ENCODE measurements at places on chromosomes 7 and 10. TPM values are rescaled to one million over a fixed set of nuclear protein-coding genes. Genes with fewer than 3 reads are reported as not detected.

DNA sequence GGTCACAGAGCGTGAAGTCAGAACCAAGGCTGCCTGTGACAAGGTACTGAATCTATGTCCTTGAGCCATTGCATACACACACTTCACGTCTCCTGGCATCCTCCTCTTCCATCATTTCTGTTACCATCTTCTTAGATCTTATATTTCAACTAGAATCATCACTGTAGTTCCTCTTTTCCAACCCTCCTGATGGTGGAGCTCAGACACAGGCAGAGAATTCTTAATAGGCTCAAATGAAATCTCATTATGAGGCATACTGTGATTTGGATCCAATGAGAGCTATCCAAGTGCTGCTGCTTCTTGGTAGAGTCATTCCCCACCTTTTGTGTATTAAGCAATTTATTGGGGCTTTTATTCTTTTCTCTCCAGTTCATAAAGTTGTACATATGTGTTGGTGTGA lies 113.2 kb downstream of the CALCR start:
- no peak for DNase-seq
- H3K36me3 ChIP-seq: no peaks in the 10 kb centered on the region
- H3K4me3 ChIP-seq: no peak overlapping the region
- H3K4me1 ChIP-seq: no peaks in the 10 kb centered on the region

- no peaks in the 10 kb centered on the region for H3K27me3 ChIP-seq
- no peaks in the 10 kb centered on the region for H3K4me1 ChIP-seq
- H3K36me3 ChIP-seq: no peaks in the 10 kb centered on the region
Observed at GRCh38 chr10:45144326-45145070, 143.8 kb downstream of the ZNF22 start.

- no peaks in the 10 kb centered on the region for H3K27me3 ChIP-seq
- H3K36me3 ChIP-seq: no peaks in the 10 kb centered on the region
- DNase-seq: no peak
- no peak overlapping the region for H3K4me3 ChIP-seq
- H3K27ac ChIP-seq: no peak overlapping the region
Observed at GRCh38 chr7:81883801-81884393, 114.0 kb upstream of the HGF start.

The PLXNA4 gene
- total RNA-seq: 4.8 TPM

- no peak overlapping the region for H3K27ac ChIP-seq
- no peak for DNase-seq
- H3K36me3 ChIP-seq: peaks cover 39% of the 10 kb centered on the region
- no peak overlapping the region for H3K4me3 ChIP-seq
Observed at GRCh38 chr10:16756561-16757221, 60.5 kb downstream of the RSU1 start.

DNA sequence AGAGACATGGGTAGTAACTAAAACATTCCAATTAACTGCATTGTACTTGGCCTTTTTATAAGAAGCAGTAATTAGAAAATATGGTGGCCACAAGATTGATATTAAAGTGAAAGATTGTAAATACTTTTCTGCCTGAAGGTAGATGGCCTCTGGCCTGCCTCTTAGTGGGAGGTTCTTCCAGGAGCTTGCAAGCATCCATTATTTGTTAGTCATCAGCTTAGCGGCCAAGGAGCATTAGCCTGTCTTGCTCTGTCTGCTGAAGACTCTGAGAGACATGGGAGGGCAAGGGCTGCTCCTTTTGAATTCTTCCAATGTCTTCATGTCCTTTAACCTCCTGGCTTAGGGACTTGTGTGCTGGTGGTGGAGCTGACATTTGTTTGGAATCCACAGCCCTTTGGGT lies 80.4 kb downstream of the TCF7L2 start:
- no peak overlapping the region for H3K27ac ChIP-seq
- DNase-seq: no peak
- no peaks in the 10 kb centered on the region for H3K36me3 ChIP-seq

DNA sequence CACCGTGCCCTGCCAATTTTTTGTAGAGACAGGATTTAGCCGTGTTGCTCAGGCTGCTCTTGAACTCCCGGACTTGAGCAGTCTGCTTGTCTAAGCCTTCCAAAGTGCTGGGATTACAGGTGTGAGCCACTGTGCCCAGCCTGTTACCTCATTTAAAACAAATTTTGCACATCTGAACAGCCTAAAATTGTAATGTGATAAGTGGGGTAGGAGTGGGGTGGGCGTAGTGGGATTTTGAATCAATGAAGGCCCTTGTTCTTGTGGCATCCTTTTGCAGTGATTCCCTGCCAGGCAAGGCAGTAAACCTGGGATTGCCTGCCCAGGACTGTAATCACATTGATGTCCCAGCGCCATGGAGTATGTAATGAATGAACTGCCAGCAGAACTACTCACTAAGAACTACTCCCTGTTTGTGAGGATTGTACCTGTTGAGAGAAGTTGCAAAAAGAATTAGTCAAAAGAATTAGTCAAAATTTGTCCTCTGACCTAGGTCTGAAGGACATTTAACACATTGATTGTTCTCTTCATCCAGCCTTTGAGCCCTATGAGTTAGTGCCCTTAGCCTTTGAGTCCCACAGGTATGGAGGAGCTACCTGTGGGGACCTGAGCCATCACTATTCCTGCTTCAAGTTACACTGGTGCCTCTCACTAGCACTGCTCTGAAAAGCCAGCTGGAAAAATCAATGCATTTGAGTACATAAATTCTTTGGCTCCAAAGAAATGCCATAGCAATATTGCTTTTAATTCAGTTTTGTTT lies 5.3 kb downstream of the RPS24 start:
- peaks cover 25% of the 10 kb centered on the region for H3K4me1 ChIP-seq
- no peak for DNase-seq
- no peaks in the 10 kb centered on the region for H3K27me3 ChIP-seq
- H3K27ac ChIP-seq: no peak overlapping the region

- H3K36me3 ChIP-seq: no peaks in the 10 kb centered on the region
- H3K27ac ChIP-seq: no peak overlapping the region
- no peaks in the 10 kb centered on the region for H3K27me3 ChIP-seq
Observed at GRCh38 chr7:4797858-4798705, 22.7 kb downstream of the AP5Z1 start.

GRCh38 chr10:69866246-69866687 lies 64.6 kb downstream of the COL13A1 start:
- H3K4me3 ChIP-seq: no peak overlapping the region
- H3K4me1 ChIP-seq: no peaks in the 10 kb centered on the region
- peaks cover 33% of the 10 kb centered on the region for H3K27me3 ChIP-seq
- no peak for DNase-seq

The TMEM176A gene
- 0.73 TPM for total RNA-seq

Data from T-cell (primary cell).